ENCODE measurements at places on chromosomes 12 and 14.

- DNase-seq, result peak; percentile 21
These were observed 13.7 kb downstream of the P2RX4 start for GRCh38 chr12:121223292-121224285.

DNA sequence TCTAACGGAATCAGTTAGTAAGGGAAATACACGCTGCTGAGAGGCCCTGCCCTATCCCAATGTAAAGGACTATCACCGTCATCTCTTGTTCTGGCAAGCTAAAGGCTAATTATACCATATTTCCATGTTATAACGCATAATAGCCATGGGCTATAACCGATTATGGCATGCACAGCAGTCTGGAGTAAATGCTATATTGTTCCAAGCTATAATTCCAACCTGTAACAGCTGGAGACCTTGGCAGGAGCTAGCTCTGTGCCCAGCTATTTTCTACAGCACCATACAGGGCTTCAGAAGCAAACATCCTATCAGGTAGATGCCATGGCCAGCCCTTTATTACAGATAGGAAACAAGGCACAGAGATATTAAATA, 26.3 kb downstream of the SYNE3 start:
- no peak for DNase-seq

- no peak for DNase-seq
These were observed 75.0 kb upstream of the CCDC60 start for GRCh38 chr12:119259484-119259883.

DNA sequence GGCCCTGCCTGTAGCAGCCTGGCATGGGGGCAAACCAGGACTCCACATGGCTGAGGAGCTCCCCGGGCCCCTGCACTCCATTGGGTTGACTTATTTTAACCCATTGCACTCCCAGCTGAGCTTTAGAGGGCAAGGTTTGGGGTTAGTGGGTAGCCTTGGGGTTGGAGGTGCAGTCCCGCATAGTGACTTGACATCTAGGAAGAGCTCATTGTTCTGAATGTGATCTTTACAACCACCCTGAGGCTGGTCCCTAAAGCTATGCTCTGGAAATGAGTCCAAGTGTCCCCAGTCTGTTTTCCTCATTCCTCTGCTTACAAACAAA, 36.4 kb downstream of the NFKBIA start:
- DNase-seq, result no peak

DNA sequence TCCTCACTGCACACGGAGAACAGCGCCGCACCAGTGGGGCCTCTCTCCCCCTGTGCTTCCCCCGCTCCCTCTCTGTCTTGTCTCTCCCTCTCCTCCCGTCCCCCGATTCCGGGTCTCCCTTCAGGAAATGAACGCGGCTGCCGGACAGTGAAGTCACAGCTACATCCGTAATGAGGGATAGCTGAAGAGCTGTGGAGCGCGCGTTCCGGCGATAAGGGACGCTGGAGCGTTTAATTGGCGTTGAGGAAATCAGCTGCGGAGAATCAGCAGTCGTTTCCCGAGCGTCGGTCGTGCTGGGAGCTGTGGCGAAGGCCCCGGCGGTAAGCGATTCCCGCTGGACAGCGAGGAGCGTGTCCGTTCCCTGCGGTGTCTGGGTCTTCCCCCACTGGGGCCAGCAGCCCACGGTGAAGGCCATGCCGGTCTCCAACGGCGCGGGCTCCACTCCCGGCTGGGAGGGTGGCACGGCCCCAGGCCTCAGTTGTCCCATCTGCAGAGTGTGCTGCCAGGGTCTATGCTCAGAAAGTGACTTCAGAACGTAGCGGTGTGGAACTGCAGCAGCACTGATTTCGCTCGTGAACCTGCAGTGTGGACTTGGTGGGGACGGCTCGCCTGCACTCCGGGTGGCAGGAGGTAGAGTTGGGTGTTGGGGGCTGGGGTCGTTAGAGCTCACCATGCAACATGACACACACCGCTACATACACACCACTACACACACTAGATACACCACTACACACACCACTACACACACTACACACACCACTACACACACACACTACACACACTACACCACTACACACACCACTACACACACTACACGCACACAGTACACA, 10.9 kb downstream of the NOC4L start:
- no peak for DNase-seq

Measured in T-helper 9 cell (primary cell).